ENCODE measurements at places on chromosomes 6 and 20. TPM values are rescaled to one million over a fixed set of nuclear protein-coding genes. Genes with fewer than 3 reads are reported as not detected.

Gene CCN6
- 0.26 TPM for total RNA-seq

Gene NR2E1
- not detected for total RNA-seq

- no peaks in the 10 kb centered on the region for H3K36me3 ChIP-seq
- no peak overlapping the region for H3K4me3 ChIP-seq
- peak overlapping the region; percentile 72 for H3K27ac ChIP-seq
- no peak for DNase-seq
Observed at GRCh38 chr6:13725052-13725451, 13.4 kb upstream of the RANBP9 start.

- DNase-seq, result no peak
- H3K27ac ChIP-seq, result no peak overlapping the region
- H3K4me3 ChIP-seq, result no peak overlapping the region
- no peaks in the 10 kb centered on the region for H3K36me3 ChIP-seq
- peaks cover 18% of the 10 kb centered on the region for H3K27me3 ChIP-seq
- no peaks in the 10 kb centered on the region for H3K4me1 ChIP-seq
Observed at GRCh38 chr6:83476971-83477370, 35.4 kb upstream of the PRSS35 start.

DNA sequence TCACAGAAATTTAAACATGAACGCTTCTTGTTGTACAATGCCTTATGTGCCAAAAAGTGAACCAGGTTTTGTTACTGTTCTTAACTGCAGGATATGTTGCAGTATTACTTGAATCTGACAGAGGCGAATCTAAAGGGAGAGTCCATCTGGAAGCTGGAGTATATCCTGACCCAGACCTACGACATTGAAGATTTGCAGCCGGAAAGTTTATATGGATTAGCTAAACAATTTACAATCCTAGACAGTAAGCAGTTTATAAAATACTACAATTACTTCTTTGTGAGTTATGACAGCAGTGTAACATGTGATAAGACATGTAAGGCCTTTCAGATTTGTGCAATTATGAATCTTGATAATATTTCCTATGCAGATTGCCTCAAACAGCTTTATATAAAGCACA lies 19.9 kb downstream of the SMPDL3A start:
- no peaks in the 10 kb centered on the region for H3K36me3 ChIP-seq
- H3K27ac ChIP-seq, result no peak overlapping the region
- DNase-seq, result no peak
- no peak overlapping the region for H3K4me3 ChIP-seq

- H3K27ac ChIP-seq, result no peak overlapping the region
- no peak for DNase-seq
- peaks cover 60% of the 10 kb centered on the region for H3K4me1 ChIP-seq
- H3K36me3 ChIP-seq, result peaks cover 7% of the 10 kb centered on the region
- H3K27me3 ChIP-seq, result no peaks in the 10 kb centered on the region
Observed at GRCh38 chr6:119340796-119341487, 8.6 kb downstream of the MAN1A1 start.

DNA sequence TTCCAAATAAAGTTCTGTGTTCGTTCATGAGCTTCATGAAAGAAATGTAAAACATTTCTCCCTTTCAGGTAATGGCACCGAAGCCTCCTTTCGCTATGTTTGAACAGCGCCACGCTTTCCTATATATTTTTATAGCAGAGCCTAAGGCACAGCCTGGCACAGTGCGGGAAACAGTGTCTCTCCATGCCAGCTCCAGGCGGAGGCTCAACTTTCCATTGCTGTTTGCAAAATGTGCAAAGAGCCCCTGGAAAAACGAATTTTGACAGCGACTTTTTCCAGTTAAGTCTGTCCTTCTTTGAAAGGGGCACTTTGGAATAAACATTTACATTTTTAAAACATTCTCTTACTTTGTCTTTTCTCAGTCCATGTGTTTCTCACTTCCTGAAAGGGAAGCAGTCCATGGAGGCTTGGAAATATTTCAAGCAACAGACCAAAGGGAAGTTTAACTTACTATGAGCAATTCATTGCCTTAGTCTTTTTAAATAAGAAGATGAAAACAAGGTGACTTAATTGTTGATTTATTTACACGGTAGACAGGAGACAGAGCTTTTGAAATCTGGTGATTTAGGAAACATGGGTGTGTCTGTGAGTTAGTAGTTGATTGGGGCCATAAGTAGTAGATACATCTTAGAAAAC lies 769 bp downstream of the CCN6 start:
- H3K36me3 ChIP-seq, result no peaks in the 10 kb centered on the region
- H3K27ac ChIP-seq, result no peak overlapping the region
- H3K4me1 ChIP-seq, result no peaks in the 10 kb centered on the region
- peaks cover 3% of the 10 kb centered on the region for H3K27me3 ChIP-seq

- DNase-seq, result no peak
- H3K27ac ChIP-seq, result no peak overlapping the region
- no peaks in the 10 kb centered on the region for H3K4me1 ChIP-seq
Observed at GRCh38 chr6:53960311-53960710, 150.9 kb upstream of the MLIP start.

- H3K36me3 ChIP-seq, result no peaks in the 10 kb centered on the region
- H3K4me1 ChIP-seq, result no peaks in the 10 kb centered on the region
- no peak overlapping the region for H3K4me3 ChIP-seq
Observed at GRCh38 chr6:26351544-26351953, 13.4 kb upstream of the BTN3A2 start.

DNA sequence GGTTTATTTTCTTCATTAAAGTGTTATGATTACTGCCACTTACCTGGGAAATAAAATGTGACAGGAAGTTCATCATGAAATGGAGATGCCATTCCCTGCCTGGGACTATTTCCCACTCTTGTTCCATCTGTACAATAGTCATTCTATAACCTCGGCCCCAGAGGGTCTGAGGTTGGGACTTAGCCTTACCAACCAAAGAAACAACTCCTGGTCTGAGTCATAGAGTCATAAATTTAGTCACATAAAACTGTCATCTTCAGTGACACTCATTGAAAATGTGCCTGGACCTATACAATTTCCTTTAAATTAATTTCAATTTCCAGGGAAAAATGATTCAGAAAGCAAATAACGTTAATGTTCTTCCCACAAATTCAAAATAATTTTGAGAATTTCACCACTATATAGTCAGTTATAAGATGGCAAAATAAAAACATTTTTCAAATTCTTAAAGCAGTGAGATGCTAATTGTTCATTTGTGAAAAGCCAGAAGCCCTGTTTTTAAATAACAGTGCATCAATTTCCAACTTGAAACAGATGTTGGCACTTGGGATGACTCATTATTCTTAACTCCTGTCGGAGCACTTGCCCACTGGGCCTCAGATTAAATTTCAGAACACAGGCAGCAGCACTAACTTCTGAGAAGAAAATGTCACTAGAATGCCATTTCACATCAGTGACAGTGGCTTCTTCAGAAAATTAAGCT lies 201.2 kb upstream of the SMLR1 start:
- H3K27me3 ChIP-seq, result no peaks in the 10 kb centered on the region
- H3K4me3 ChIP-seq, result no peak overlapping the region
- no peak overlapping the region for H3K27ac ChIP-seq
- peaks cover 2% of the 10 kb centered on the region for H3K36me3 ChIP-seq

Data from activated CD4-positive, alpha-beta T cell treated with anti-CD3 and anti-CD28 coated beads for 36 hours (primary cell).